NCI-H1092 treated with DMSO at 0.1 percent for 48 hours (cell line): ENCODE measurements at places on chromosomes 12 and 14.

DNA sequence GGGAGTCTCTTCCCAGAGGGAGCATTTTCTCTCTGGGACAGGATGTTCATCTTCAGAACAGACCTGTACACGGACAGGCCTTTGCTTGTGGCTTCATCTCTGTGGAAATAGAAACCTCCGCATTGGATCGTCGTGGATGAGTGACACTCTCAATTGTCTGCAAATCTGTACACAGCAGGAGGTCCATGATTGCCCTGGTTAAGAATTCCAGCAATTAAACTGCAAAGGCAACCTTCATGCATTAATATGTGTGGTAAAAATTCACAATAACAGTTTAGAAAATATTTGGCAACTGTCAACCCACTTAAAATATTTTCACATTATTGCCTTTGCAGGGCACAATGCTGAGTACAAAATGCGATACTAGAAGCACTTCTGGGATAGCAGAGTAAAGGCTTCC is 149.8 kb upstream of the SFSWAP start:
- no peak for DNase-seq

DNA sequence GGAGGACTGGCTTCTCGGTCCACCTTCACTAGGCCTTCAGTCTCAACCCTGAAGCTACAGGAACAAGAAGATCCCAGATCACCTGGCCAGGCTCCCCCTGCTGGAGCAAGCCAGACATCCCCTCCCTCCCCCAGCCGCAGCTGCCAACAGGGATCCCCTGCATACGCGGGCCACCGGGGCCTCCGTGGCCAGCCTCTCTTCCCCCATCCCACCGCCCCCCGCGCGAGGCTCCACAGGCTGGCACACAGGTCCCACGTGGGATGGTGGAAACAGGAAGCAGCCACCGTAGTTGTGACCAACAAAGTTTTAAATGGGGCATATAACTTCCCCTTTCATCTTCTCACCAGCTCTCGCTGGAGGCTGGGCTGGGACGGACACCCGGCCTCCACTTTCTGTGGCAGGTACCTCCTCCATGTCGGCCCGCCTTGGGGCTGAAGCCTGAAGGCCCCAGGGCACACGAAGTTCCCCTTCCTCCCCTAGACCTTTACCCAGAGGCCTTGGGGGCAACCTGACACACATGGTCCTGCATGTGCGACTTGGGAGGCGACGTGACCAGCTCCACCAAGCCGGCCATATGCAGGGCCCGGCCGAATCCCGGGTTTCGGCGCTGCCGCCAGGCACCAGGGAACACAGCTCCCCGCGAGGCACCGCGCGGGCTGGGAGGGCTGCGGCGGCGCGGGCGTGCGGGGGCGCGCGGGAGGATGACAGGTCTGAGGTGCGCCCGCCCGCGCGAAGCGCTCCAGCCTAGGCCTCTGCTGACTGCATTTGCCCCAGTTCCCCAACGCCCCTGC is 44.4 kb upstream of the PNMA1 start:
- peak; percentile 57 for DNase-seq

- peak; percentile 95 for DNase-seq
Observed at GRCh38 chr12:15278816-15279658, 43.3 kb upstream of the PTPRO start.

DNA sequence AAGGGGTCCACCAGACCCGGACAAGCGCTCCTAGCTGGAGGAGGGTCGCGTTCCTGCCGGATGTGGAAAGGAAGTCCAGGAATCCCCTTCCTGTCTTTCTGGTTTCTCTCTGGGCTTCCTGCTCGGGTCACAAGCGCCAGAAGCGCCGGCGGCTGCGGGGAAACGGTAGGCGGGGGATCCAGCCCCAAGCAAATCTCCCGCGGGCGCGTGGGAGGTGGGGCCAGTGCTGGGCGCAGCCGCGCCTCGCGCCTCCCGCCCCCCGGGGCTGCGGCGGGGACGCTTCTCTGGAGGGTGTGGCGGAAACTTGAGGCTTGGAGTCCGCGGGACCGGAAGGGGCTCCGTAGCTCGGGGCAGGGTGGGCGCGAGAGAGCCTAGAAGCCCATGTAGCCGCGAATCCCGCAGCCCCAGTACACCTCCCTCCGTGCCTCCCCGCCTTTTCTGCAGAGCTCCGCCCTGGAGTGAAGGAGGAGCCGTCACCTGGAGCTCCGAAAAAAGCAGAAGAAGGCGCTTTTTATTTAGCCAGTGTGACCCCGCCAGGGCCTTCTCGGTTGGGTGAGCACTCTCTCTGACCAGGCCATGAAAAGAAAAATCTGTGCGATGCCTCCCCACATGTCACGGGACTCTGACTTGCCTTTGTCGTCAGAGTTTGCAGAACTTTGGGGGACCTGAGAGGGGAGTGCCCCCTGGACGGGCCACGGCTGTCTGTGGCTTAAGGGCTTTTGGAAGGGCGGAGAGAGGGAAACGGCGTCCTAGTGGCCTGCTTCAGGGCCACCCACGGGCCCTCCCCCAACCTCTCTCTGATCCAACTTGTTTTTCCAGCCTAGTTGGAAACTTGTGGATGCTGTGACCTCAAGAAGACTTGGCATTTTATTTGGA is 21.4 kb upstream of the CLEC2D start:
- peak; percentile 84 for DNase-seq

- peak; percentile 27 for DNase-seq
Observed at GRCh38 chr12:68358532-68359485, 26.6 kb upstream of the MDM1 start.

DNA sequence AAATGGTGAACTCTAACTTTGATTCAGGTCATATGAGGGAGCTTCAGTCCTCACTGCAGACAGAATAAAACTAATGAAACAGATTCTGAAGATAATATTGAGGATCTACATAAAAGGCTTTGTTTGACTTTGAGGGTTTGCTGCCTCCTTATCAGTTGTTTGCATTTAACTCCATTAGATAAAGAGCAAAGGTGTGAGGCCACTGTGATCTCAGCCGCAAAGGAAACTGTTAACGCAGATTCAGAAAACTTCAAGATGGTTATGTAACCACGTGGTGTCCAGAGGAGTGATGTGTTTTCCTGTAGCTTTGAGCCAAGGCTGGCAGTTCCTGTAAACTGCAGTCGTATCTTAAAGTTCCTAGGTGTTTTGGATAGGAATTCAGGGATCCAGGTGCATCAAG is 67.8 kb downstream of the METTL25 start:
- DNase-seq = no peak

GRCh38 chr14:69951263-69951662 is 72.0 kb downstream of the SMOC1 start:
- no peak for DNase-seq
